ENCODE measurements at places on chromosomes 6 and 20.

DNA sequence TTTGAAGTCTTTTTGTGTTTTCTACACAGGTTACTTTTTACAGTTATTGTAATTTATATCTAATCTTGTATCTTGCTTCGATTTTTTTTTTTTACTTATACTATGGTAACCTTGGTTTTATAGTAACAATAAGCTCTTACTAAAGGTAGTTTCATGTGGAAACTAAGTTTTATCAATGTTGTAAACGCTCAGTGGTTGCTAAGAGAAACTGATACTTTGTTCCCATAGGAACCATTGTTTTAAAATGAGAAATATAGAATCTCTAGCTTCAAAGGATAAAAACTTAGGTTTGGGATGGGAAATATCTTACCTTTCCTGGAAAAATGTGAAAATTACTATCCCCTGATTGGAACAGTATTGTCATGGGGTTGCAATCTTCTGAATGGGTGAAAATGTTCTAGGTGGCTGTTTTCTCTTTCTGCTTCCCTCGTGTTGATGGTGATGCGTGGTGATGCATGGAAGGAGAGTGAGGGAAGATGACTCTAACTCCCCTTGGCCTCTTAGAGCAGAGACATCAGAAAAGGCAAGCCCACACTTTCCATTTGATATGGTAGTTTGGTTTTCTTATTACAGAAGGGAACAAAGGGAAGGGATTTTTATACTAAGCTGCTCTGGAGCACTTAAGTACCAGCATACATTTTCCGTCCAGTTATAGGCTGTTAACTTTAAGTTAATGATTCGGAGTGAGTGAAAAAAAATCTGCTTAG lies 23.5 kb upstream of the BACH2 start:
- no peak for DNase-seq

DNA sequence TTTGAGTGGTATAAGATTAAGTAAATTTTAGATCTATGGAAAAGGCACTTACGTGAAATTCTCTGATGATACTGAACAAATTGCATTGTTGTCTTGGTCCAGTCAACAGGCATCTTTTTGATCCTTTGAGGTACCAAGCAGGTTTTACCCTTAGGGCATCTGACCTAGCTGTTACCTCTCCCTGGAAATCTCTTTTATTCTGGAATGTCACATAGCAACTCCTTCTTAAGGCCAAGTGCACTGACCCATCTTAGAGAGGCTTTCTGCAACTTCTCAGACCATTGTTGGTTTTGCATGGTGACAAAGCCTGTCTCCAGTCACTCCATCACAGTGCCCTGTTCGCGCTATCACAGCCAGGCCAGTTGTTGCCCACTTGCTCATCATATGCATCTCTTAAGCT lies 42.0 kb downstream of the TPD52L1 start:
- no peak for DNase-seq

GRCh38 chr20:15834857-15835256 lies 738.4 kb downstream of the KIF16B start:
- no peak for DNase-seq

- no peak for DNase-seq
These were observed 10.0 kb upstream of the CD93 start for GRCh38 chr20:23096097-23096496.

GRCh38 chr6:145428706-145429105 lies 306.6 kb downstream of the EPM2A start:
- DNase-seq: no peak

DNA sequence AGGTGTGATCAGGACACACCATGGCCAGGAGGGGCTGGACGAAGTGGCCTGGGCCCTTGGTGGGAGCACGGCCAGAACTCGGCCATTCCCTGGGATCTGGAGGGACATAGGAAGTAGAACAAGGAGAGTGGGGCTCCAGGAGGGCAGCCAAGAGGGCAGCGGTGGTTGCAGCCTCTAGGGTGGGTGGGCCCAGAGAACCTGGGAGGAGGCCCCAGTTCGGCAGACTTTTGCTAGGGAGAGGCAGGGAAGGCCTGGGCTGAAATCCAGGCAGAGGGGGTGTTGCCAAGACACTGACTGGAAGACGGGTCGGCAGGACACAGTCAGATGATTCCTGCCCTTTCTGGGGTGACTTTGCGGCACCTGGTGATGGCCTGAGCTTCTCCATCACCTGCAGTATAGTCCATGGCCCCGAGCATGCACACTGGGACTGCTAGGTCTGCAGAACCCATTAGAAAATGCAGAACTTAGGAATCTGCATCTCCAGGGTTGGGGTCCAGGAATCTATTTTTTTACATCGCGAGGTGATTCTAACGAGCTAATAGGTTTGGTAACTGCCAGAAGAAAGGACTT lies 224.8 kb downstream of the SYNDIG1 start:
- DNase-seq: no peak

- peak; percentile 86 for DNase-seq
These were observed 165.4 kb upstream of the CITED2 start for GRCh38 chr6:139539852-139540251.

DNA sequence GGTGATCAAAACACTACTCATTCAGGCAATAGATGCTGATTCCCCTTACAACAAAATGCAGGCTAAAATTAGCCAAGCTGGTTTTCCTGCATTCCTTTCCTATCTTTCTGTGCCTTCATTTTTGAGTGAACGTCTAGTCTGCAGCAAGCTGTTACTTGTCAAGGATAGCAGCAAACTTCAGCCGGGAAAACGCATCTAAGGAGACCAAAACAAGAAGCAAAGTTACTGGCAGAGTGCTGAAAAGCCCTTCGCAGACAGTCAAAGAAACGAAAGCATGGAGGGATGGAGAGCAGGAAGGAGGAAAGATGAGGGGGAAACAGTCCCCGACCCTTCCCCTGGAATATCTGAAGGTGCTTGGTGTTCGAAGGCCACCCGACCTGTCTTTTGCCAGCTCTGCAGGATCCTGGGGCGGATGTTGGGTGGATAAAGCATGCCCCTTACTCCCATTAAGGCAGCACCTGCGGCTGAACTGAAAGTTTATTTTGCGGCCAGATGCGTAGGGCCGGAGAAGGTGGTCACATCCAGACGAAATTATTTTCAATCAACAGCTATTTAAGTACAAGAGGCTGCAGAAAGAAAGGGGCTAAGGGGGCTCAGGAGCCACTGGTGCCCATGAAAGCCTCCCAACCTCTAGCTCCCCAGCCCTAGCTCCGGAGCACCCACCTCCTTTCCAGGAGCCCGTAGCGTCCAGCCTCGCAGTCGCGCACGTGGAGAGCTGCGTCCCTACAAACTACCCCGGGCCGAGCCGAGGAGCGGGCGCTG lies 538 bp downstream of the FERMT1 start:
- DNase-seq: peak; percentile 29

GRCh38 chr6:46465294-46466165 lies 25.7 kb downstream of the RCAN2 start:
- DNase-seq: no peak

DNA sequence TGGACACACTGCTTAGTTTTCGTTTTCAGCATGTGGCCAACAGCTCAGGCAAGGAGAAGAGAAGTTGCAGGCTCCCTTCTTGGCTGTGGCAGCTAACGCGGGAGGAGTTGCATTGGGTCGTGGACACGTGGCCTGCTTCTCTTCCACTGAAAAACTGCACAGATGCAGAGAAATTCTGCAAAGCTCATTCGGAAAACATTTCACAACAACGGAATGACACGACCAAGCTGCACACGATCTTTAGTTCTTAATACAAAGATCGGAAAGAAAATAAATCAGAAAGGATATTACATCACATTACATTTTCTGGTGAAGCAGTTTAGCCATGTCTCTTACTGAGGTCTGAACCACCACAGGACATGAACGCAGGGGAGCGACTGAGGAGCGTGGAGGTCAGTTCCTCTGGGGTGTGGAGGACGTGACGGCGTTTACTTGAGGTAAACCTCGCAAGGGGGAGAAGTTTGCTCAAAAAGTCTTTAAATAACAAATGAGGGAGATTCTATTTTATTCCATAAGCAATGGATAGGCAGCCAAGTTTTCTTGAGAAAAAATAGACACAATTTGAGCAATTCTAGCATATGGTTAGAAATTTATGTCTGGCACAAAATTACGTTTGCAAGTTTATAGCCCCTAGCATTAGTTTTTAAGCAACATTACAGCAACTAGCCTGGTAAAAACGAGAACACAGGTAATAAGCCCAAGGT lies 178.3 kb downstream of the THBS2 start:
- peak; percentile 51 for DNase-seq

- no peak for DNase-seq
These were observed 384.5 kb upstream of the CDH4 start for GRCh38 chr20:60867589-60867988.

- DNase-seq: no peak
These were observed 637 bp upstream of the RPF2 start for GRCh38 chr6:110981202-110981600.

DNA sequence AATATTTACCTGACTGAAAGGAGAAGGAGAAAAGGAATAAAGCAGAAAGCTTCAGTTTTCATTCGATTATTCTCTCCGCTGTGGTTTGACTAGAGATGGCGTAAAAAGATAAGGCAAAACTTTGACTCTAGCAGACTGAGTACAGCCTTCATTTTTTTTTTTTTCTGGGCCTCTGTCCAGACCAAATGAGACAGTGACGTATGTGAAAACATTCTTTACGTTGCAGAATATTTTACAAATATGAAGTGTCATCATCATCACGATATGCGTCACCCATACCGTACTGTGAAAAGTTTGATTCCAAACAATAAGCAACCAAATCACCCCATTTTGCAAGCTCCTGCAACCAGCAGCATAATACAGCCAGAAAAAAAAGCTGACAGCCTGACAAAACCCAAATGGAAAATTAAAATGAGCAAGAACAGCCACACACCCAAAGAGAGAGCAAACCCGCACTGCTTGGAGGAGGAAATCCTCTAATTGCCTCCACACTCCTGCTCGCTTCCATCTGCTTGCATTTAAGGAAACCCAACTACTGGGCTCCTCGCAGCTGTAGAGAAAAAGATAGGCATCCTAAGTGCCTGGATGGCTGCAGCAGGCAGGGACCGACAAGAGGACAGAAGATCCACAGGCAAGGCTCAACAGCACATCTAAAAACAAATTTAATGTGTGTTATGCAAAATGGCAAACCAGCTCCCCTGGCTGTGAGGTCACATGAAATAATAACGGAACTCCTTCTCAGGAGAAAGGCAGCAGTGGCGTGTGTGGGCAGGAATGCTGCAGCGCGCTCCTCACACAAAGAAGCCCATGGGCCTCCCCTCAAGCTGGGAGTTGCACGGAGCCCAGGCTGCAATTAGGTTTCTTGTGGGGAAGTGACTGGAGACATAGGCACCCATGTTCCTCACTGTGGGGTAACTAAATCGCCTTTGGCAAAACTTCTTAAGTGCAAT lies 113.1 kb downstream of the FYN start:
- DNase-seq: peak; percentile 21

DNA sequence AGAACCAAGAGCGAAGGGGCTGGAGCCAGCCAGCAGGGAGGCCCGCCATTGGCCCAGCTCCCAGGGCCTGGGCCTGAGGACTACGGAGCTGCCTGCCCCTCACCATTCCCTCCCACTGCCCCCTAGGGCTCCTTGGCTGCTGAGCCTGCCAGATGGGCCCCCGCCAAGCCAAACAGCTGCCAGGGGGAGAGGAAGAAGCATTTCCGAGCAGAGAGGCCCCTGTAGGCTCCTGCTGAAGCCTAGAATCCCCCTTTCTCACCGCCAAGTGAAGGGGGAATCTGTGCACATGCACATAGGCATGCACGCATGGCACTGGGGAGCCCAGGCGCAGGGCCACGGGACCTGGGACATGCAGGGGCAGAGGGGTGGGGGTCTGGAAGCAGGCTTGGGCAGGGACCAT lies 28.5 kb upstream of the MRPS18A start:
- no peak for DNase-seq

GRCh38 chr6:111722179-111722731 lies 116.6 kb upstream of the TRAF3IP2 start:
- DNase-seq: no peak

DNA sequence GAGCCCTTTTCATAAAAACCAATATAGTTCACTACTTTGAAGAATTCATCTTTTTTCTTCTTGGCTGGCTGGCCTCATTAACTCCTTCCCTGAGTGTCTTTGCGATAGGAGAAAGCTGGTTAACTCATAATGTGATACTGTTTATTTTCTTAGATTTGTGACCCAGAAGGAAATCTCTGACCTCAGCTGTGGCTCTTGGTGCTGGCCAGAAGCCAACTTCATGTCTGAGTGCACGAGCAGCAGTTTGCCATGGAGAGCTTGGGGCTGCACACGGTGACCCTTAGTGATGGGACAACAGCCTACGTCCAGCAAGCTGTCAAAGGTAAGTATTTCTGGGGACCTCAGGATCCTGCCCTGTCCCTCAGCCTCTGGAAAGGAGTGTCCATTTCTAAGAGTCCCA lies 16.7 kb upstream of the DEF6 start:
- no peak for DNase-seq

- DNase-seq: no peak
These were observed 363.3 kb downstream of the KIF16B start for GRCh38 chr20:16209951-16210361.

DNA sequence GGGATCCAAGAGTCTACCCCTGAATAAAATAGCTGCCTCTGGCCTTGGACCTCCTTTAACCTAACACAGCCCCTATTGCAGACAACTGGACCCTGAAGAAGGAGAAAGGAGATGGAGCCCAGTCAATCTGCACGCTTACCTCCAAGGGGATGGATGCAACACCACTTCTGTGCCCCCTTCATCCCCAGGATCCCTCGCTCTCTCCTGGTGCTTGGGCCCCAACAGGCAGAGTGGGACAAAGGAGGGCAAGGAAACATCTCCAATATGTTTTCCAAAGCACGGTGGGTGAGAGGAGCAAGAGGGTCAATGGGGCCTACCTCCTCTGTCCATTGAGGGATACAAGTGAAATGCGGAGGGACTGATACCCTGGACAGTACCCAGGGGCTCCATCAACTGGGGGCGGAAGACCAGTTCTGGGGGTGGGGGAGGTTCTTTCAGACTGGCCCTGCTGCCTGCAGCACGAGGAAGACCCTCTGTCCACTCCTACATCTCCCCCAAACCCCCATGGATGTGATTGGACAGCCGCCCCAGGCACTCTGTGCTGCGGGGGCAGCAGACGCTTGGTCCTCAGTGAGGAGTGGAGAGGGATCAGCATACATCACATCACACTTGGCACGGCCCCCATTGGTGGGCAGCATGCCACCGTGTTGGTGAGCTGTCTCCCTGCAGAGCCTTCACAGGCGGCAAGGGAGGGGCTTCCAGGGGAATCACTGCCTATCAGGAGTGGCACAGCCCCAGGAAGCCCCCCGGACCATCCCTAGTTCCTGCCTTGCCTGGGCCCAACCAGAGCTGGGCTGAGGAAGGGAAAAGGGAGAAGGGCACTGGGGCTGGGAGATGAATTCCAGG lies 70.6 kb downstream of the MRPL14 start:
- DNase-seq: peak; percentile 66

- DNase-seq: no peak
These were observed 26.2 kb downstream of the SLC16A10 start for GRCh38 chr6:111113336-111114086.

GRCh38 chr6:139349464-139350020 lies 24.9 kb downstream of the CITED2 start:
- DNase-seq: no peak

- peak; percentile 5 for DNase-seq
These were observed 669.3 kb upstream of the GJE1 start for GRCh38 chr6:141463237-141463977.

All from AG08396 (cell line).